ENCODE measurements at places on chromosomes 12 and 14.

GRCh38 chr12:69585189-69586062 lies at the start of gene CCT2:
CCT2 (plus strand) TSS chr12:69585459; CDS start chr12:69585522, 63 bp downstream.
- DNase-seq, result peak; percentile 94

DNA sequence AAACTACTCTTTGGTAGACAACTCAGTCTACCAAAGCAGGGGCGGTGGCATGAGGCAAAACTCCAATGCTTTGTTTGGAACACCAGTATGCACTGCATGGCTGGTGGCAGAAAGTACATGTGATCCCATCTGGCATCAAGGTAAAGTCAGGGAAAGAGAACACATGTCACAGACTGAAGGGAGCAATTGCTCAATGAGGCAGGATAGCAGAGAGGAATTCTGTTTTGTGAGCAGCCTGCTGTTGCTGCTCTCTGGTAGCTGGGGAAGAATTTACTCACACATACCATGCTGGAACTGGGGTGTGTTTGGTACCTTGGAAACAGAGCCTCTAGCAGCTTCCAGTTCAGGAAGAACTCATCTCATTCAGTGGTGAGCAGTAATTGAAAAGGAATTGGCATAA lies 84.8 kb downstream of the HELB start:
- no peak for DNase-seq

DNA sequence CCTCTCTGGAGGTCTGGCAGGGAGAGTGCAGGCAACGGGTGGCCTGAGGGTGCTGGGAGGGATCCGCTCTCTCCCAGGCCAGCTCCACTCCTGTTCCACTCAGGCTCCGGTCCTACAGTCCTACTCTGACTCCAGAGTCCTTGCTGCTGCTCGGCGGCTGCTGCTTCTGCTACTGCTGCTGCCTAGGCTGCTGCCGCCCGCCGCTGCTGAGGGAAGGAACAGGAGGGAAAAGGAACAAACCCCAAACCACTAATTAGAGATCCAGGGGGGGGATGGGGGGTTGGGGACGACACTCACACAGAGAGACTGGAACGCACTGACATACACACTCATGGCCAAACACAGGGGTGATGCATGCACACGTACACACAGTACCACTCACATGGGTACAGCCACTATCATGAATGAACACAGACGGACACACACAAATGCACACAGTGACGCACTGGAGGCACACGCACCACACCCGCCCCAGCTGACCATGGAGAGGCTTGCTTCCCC lies at the start of gene SP7:
Gene SP7 (minus strand): TSS at position 174 of the 501 bp plus-strand sequence. CDS start 708 bp downstream, outside the sequence.
- no peak for DNase-seq

DNA sequence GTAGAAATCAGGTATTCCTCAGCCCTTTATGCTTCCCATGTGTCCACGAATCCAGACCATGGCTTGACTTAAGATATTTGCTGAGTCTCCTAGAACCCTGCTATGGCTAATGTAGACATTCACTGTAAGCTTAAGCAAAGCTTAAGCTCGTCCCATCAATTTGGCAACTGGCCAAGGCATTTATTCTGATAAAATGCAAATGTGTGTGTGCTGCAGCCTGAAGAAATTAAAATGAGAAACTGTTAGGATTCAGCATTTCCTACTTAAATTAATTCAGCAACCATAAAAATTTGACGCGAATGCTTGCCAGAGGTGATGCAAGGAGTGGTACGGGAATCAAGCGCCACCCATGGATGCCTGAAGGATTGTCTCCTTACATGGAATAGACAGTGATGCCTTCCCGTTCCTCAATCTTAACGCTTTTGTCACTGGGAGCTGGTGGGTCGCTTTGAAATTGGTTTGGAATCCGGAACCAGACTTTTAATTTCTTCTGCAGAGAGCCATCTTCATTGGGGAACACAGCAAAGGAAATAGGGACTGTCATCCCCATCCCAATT lies 13.2 kb downstream of the HEBP1 start:
- DNase-seq, result no peak

GRCh38 chr12:130576371-130576816 lies 139.7 kb downstream of the RIMBP2 start:
- no peak for DNase-seq

DNA sequence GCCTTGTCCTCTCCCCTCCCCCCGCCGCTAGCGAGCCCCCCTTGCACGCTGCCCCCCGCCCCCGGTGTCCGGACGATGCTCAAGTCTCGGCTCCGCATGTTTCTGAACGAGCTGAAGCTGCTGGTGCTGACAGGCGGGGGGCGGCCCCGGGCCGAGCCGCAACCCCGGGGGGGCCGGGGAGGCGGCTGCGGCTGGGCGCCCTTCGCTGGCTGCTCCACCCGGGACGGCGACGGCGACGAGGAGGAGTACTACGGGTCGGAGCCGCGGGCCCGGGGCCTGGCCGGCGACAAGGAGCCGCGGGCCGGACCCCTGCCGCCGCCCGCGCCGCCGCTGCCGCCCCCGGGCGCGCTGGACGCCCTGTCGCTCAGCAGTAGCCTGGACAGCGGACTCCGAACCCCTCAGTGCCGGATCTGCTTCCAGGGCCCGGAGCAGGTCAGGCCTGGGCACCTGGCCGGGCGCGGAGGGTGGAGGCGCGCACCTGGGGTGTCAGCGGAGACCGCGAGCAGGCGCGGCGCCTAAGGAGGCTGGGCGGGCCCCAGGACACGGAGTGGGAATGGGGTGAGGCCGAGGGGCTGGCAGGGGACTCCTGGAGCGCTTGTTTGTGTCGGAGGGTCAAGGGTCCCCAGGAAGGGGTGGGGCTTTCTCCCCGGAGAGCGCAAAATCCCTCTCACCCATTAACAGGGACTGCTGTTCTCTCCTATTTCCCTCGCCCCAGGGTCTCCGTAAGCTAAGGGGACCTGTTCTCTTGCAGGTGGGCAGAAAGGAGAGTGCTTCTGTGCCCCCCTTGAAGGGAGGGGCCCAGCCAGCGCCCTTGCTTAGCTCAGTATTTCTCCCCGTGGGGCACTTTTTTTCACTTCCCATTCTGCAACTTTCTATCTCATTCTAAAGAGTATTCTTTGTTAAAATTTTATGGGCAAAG lies 810 bp downstream of the MARCHF9 start:
- no peak for DNase-seq

DNA sequence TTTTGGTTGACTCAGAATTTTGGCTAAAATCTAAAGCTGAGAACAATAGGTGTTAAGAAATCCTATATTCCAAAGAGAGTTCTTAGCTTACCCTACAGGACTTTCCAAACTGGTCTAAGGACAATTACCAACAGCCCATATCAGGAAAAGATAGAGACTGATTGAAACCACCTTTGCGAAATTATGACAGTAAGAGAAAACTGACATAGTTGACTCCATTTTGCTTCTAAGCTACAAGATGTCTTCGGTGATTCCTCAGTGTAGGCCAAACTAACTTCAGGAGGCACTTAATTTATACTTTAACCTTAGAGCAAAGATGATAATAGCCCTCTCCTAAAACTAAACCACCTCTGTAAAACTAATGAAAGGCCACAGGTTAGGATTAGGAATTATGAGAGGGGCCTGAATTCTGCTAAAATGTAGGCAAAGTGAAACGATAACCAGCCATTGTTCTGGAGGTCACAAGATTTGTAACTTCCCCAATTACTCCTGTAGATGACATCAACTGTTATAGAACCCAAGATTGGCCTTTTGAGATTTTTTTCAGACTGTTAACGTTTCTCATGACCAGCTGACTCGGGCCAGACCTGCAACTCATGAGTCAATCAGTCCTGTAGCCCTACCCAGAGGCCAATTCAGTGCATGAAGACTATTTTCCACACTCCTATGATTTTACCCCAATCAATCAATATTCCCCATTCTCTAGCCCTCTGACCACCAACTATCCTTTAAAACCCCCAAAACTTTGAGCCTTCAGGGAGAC lies 43.0 kb downstream of the KLRG1 start:
- no peak for DNase-seq

DNA sequence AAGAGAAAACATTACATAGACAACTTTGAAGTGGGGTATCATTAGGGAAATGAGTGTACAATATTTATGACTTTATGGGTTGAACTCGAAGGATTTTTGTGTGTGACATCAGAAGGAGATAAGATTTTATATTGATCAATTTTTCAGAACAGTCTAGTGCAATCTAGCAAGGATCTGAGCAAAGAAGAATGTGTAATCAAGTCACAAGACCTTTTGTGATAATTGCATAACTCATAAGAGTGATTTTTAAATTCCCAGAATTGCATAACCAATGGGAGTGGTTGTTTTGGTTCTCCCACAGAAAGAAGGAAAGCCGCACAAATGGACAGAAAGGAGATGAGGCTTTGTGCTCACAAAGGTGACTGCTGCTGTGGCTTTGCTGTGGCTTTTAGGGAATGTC lies 441.8 kb upstream of the FLRT2 start:
- no peak for DNase-seq

GRCh38 chr12:12513416-12514006 lies 49.2 kb downstream of the DUSP16 start:
- DNase-seq, result no peak

- no peak for DNase-seq
Observed at GRCh38 chr14:100587086-100587762, at the start of gene BEGAIN. BEGAIN (minus strand) TSS chr14:100587417; CDS start chr14:100587290, 127 bp downstream.

GRCh38 chr14:69485701-69486100 lies 1.2 kb downstream of the PLEKHD1 start:
- no peak for DNase-seq

DNA sequence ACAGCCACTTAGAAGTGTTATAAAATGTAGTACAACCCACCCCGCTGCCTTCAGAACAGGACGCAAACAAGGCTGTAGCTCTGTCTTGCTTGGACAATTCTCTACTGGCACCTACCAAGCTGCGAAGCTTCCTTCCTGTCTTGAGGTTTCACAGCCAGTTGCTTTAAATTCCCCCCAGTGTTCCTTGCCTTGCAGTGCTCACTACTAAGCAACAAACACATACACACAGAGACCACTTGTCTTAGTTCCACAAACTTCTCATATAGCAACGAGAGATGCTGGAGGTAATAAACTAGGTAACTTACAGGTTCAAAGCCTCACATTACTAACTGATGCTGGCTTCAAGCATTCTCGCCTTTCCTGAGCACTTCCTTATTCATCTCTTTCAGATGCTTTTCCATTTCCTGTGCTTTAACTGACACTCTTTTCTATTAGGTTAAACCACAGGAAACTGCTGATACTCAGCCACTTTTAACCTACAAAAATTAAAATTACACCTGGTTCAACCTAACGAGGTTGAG lies 91.5 kb upstream of the PTGDR start:
- DNase-seq, result peak; percentile 7

DNA sequence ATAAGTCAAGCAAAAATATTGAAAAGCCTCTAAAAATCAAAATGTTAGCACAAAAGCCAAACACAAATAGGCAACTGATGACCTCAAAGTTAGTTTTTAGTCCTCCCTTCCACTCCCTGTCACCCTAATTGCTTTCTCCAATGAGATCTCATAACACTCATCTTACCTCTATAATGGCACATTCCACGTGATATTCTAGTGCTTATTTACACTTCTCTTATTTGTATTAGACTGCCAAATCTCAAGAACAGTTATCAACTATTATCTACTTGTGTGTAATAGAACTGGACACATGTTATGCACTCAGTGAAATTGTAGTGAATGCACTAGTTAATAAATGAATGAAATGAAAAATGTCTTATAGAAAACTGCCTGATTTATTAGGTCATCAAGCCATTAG lies 55.5 kb upstream of the AVPR1A start:
- DNase-seq, result no peak

GRCh38 chr12:13154831-13155230 lies 41.7 kb upstream of the EMP1 start:
- DNase-seq, result no peak

- no peak for DNase-seq
Observed at GRCh38 chr12:15731940-15732339, 57.2 kb downstream of the EPS8 start.

GRCh38 chr12:96036765-96037455 lies 1.5 kb upstream of the LTA4H start:
- DNase-seq, result no peak

- DNase-seq, result no peak
Observed at GRCh38 chr12:64714551-64714968, 44.6 kb downstream of the GNS start.

GRCh38 chr12:116539905-116540482 lies 19.2 kb upstream of the MAP1LC3B2 start:
- DNase-seq, result no peak

DNA sequence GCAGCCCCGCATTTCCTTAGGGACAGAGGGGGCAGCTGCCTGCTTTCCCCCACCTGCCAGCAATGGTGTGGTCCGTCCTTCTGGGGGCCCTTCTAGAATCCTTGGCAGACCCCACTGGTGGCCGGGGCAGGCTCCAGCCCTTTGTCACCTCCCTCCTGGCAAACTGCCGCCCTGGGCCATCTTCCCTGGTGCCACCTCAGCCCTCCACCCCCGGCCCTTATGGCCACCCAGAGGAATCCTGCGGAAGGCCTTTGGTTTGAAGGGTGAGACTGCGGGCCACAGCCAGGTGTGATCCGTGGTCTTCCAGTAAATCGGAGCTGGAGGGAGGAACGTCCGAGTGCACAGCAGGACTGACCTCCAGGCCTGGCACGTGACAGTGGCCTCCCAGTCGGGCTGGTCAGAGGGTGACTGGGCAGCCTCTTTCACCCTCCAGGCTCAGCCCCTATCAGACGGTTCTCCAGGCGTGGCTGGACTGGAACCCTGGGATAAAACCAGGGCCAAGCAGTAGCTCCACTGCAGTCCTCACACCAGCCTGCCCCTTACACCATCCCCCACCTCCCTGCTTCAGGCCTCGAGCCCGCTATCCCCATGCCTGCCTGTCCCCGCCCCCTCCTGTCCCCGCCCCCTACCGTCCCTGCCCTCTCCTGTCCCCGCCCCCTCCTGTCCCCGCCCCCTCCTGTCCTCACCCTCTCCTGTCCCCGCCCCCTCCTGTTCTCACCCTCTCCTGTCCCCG lies 12.4 kb downstream of the FBRSL1 start:
- no peak for DNase-seq

GRCh38 chr12:68403296-68403695 lies 71.1 kb upstream of the MDM1 start:
- DNase-seq, result no peak

- DNase-seq, result no peak
Observed at GRCh38 chr14:54712465-54713200, 145.7 kb downstream of the SAMD4A start.

GRCh38 chr12:34400986-34401658 lies 378.8 kb downstream of the ALG10 start:
- DNase-seq, result no peak

DNA sequence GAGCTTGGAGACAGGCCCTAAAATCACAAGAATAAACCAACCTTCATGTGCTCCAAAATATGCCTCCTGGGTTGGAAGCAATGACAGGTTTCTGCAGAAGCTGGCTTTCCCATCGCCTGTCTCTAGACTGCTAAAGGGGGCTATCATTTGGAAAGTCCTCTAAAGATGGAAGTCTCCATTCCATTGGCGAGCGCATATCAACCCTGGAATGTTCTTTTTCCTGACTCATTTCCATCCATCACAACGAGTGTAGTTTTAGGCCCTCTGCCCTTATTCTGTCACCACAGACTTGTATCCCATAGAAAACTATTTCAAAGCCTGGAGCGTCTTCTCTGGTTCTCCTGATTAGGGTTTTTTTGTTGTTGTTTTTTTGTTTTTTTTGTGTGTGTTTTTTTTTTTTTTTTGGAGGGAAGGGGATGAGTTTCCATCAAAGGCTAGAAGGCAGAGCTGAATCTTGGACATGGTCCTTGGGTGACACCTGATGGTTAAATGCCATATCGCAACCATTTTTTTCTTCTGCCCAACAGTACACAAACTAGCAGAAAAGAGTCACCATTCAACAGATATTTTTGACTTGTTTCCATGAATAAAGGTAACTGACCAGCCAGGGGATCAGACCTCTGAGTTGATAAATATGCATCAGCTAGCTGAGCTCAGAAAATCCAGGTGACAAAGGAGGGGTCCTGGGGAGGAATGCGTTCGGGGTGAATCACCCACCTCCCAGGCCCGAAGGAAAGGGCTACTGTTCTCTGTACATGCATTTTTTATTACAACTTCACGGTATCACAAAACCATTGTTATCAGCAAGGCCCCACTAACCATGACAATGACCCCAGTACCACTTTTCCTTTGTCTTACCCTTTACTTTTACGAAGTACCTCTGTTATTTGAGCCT lies 40.5 kb downstream of the KCNA5 start:
- DNase-seq, result no peak
